Activated B cell treated with CpG ODN at 0.5 μM for 24 hours (primary cell): ENCODE measurements at places on chromosomes 11 and 22. TPM values are rescaled to one million over a fixed set of nuclear protein-coding genes. Genes with fewer than 3 reads are reported as not detected.

MUC6 gene
- not detected in 2 replicates for total RNA-seq

GRCh38 chr11:76794371-76795289 lies 11.5 kb downstream of the TSKU start:
- no peak for DNase-seq

DNA sequence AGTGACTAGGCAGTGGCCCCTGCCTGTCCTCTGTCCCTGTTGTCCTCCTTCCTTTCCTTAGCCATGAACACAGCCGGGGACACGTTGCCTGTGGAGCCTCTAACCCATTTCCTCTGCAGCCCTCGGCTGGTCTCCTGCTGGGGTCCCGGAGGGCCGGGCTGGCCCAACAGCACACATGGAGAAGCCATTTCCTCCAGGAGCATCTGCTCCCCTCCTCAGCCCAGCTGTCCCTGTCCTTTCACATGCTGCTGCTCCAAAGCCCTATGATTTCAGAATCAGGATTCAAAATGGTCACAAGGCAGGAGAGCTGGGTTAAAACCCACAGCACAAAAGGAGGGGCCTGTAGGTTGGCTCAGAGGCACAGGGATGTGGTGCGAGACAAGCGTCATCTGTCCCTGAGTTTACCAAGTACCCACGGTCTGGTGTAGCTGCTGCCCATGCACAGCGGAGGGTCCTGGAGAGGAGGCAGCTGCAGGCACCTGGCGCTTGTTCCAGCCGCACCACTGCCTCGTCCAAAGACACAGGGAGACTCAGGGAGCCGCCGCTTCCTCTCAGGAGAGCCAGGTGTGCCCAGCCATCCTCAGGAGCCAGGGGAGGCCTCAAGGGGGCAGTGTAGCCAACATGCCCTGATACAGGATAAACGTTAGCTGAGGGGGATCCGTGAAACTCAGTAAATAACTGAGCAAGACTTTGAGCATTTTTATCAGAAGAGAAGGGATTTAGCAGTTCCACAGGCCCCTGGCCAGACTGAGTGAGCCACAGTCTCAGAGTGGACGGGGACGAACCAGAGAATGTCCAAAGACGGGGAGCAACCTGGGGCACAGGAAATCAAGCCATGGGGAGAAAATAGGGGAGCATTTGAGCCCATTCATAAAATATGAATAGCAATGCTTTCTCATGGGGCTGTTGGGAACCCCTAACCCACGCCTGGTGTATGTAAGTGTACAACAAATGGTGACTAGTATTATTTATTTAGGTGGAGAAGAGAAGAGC lies 3.9 kb upstream of the VSIG10L2 start:
- no peak for DNase-seq

FGF19 gene
- total RNA-seq: not detected in 2 replicates

ZNF74 gene
- 4.3 and 4.9 TPM in 2 replicates for total RNA-seq

GRCh38 chr22:49208768-49209252 lies 618.9 kb downstream of the BRD1 start:
- DNase-seq: no peak

BIK gene
- total RNA-seq: 2.6 TPM in 2 replicates

DNA sequence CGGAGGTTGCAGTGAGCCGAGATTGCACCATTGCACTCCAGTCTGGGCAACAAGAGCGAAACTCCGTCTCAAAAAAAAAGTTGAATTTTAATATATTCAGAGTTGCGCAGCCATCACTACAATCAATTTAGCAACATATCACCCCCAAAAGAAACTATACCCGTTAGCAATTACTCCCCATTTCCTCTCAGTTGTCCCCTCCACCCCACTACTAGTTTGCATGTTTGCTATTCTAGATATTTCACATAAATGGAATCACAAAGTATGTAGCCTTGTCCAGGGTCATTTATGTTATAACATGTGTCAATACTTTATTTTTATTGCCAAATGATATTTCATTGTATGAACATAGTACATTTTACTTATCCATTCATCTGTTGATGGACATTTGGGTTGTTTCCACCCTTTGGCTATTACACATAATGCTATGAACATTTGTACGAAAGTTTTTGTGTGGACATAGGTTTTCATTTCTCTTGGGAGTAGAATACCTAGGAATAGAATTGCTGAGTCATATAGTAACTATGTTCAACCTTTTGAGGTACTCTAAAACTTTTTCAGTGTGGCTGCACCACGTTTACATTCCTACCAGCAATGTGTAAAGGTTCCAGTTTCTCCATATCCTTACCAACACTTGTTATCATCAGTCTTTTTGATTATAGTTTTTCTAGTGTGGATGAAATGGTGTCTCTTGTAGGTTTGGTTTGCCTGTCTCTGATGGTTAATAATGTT lies 2.2 kb downstream of the ZNF143 start:
- DNase-seq: no peak

GRCh38 chr11:35419184-35419829 lies at the start of gene SLC1A2:
SLC1A2 (minus strand) TSS chr11:35419558; CDS start chr11:35418966, 592 bp downstream.
- no peak for DNase-seq

- DNase-seq: no peak
These were observed 85.3 kb downstream of the GAB2 start for GRCh38 chr11:78332174-78332866.

SAA2 gene
- total RNA-seq: 0.35 TPM in 1 of 2 replicates, not detected in the other

C11orf16 gene
- total RNA-seq: not detected in 2 replicates

GRCh38 chr11:93196816-93197379 lies 893 bp downstream of the SLC36A4 start:
- DNase-seq: no peak

- no peak for DNase-seq
These were observed 12.4 kb upstream of the SYN3 start for GRCh38 chr22:33070600-33070999.

OR56B1 gene
- 0.64 and 0.84 TPM in 2 replicates for total RNA-seq

SYCE3 gene
- not detected in 2 replicates for total RNA-seq

DNA sequence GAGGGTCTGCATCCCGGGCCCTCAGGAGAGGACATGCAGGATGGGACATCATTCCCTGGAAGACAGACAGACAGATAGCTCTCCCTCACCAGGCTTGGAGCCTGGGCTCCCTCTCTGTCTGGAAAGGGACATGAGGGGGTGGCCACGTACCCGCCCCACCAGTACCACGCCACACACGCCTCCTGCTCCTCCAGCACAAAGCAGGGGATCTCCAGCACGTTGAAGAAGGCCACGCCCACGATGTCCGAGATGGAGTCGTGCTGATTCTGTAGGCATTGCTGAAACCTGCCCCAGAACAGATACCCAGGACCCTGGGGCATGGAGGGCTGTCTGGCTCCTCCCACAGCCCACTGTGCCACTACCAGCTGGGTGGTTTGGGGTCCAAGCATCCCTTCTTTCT lies 2.2 kb downstream of the PLA2G3 start:
- DNase-seq: no peak

HEPN1 gene
- not detected in 2 replicates for total RNA-seq

DNA sequence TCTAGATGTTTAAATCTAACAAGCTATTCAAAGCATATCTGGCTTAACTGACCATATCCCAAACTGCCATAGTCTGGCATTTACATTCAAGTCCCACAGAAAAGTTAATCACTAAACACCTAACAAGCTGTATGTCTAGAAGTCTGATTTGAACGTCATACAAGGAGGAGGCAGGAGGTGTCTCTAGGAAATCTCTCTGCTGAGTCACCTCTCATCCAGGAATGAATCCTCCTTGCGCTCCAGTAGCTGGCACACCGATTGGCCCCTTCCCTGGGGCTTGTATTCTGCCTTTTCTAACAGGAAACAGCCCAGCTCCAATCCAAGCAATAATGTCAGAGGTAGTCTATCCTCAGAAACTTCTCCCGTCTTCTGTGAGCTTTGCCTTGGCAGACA lies 31.8 kb downstream of the FEZ1 start:
- no peak for DNase-seq

DNA sequence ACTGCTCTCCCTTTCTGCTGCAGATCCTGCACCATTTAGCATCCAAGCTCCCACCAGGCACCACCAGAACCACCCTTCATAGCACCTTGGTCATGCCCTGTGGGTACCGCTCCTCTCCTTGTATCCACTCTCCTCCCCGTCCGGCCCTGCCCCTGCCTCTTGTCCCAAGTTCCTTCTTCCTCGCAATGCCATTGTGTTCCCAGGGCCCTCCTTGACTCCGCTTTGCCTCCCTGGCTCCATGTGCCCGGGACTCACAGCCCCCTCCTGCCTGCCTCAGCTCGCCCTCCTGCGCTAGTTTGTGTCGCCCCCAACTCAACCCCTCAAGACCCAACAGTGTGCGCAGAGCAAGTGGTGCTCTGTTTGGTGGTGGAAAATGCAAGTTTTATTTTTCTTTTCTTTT lies 10.8 kb downstream of the FADS2 start:
- no peak for DNase-seq

PRG3 gene
- not detected in 2 replicates for total RNA-seq

DNA sequence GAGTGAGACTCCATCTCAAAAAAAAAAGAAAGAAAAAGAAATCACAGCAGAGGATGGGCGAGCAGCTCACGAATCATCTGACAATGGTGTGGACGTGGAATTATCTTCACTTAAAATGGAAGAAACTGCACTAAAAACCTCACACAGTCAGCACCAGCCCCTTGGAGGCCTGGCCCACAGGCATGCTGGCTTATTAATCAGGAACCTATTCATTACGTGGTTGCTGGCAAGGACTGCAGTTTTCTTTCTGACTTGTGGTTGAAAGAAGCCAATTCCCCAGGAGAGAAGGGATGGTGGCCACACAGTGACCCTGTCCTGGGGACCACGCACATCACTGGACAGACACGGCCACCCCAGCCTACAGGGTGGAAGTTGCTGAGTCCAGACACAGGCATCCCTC lies 401.1 kb downstream of the CTTN start:
- DNase-seq: no peak

SLC22A25 gene
- total RNA-seq: not detected in 2 replicates
